ENCODE measurements at places on chromosomes 12 and 14. TPM values are rescaled to one million over a fixed set of nuclear protein-coding genes. Genes with fewer than 3 reads are reported as not detected.

The SAMD15 gene
- 1.4 TPM for total RNA-seq

The KRT73 gene
- not detected for total RNA-seq

The IQSEC3 gene
- 0.05 TPM for total RNA-seq

The RERG gene
- 0.26 TPM for total RNA-seq

The RNASE4 gene
- total RNA-seq: 8.4 TPM

The KRT83 gene
- total RNA-seq: 5.3 TPM

The PPM1H gene
- 6.2 TPM for total RNA-seq

The HRK gene
- 1.8 TPM for total RNA-seq

The CHGA gene
- total RNA-seq: 2.0 TPM

The APOLD1 gene
- 0.58 TPM for total RNA-seq

The RHNO1 gene
- total RNA-seq: 47.0 TPM

The DTX3 gene
- 14.2 TPM for total RNA-seq

The ATP23 gene
- total RNA-seq: 5.2 TPM

The DPY19L2 gene
- 1.4 TPM for total RNA-seq

The BCL2L2 gene
- total RNA-seq: 17.3 TPM

The STAC3 gene
- 0.56 TPM for total RNA-seq

The COL2A1 gene
- total RNA-seq: 0.11 TPM

The CD163L1 gene
- 0.53 TPM for total RNA-seq

The HOXC12 gene
- not detected for total RNA-seq

The PRIMA1 gene
- 0.45 TPM for total RNA-seq

The SPX gene
- total RNA-seq: 4.0 TPM
